ENCODE measurements at places on chromosomes 5 and 9.

DNA sequence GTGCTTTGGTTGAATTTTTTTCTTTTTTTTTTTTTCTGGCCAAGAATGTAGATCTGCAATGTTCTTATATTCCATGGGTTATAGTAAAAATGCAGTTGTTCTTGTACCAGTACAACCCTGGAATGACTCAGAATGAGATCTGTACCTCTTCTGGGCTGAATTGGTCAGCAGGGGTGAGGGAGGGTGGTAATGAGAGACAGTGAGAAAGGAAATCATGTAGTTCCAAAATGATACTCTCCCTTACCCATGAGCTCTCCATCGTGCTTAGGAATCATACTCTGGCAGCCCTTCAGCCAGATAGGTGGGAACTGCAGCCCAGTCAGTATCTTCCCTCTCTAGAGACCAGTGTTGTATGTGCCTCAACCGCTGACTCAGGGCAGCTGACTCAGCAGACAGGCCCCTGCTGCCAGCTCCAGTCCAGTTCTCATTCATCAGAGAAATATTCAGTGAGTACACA, 2.1 kb upstream of the GLIS3 start:
- DNase-seq: no peak

DNA sequence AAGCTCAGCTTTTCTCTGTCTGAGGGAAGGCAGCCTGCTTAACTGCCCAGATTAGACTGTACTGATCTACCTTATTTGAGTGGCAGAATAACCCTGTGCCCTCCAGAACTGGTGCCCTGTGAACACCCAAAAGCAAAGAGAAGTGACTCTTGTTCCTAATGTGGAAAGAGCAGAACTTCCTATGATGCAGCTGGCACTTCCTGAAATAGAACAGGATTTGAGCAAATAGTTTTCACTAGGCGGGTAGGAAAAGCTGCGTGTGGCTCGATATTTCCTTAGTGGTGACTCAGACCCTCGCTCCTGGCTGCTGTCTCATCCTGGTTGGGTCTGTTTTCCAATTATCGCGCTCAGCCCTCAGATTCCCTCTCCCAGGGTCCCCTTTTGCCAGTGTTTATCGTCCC, 89.9 kb downstream of the SH3TC2 start:
- no peak for DNase-seq

DNA sequence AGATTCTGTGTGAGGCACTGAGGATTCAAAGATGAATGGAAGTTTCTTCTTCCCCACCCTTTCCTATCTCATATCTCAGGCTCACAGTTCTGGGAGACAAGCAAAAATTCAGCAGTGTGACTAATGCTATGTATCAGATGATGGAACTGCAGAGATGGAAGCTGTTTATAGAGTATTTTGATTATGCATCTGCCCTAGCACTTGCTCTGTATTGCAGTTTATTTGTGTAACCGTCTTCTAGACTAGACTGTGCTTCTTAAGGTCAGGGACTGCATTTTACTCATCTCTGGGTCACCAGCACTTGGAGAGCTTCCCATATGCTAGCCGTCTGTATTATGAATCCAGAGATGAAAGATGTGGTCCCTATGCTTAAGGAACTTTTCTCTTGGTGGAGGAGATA, 12.6 kb downstream of the CAVIN4 start:
- DNase-seq: no peak

GRCh38 chr5:9348401-9348996, 197.4 kb downstream of the SEMA5A start:
- DNase-seq: no peak

GRCh38 chr9:14366076-14366475, 52.1 kb upstream of the NFIB start:
- no peak for DNase-seq

- no peak for DNase-seq
Observed at GRCh38 chr9:18926513-18926912, 106.5 kb downstream of the SAXO1 start.

DNA sequence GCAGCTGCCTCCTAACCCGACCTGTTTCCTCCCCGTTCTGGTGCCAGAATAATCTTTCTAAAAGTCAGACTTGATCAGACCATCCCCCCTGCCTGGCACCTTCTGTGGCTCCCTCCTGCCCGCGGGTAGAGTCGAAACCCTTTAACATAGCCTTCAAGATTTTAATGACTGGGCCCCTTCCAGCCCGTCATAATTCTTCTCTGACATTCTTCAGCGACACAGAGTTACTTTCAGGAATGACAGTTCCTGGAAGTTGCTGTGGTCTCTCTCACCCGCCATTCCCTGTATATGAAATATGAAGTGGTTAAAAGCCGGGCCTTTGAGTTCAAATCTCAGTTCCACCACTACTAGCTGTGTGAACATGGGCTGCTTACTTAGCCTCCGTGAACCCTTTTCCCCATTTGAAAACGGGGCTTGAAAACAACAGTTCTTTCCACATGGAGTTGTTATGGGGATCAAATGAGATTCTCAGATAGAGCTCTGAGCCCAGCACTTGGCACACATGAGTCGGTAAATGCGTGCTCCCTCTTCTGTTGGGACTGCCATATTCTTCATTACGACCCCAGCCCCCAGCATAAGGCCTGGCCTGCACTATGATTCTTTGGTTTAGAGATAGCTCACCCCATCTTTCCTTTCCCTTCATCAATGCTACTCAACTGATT, 737 bp downstream of the NANS start:
- DNase-seq: no peak

DNA sequence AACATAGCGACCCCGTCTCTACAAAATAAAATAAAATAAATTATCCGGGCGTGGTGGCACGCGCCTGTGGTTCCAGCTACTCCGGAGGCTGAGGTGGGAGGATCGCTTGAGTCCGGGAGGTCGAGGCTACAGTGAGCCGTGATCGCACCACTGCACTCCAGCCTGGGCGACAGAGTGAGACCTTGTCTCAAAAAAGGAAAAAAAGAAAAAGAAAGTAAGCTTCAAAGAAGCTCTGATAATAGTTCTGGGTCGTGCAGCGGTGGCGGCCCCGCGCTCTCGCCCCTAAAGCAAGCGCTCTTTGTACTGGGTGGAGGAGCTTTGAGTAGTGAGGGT, 6.8 kb downstream of the TLX3 start:
- no peak for DNase-seq

GRCh38 chr9:20087481-20087880, 298.6 kb upstream of the SLC24A2 start:
- DNase-seq: no peak

DNA sequence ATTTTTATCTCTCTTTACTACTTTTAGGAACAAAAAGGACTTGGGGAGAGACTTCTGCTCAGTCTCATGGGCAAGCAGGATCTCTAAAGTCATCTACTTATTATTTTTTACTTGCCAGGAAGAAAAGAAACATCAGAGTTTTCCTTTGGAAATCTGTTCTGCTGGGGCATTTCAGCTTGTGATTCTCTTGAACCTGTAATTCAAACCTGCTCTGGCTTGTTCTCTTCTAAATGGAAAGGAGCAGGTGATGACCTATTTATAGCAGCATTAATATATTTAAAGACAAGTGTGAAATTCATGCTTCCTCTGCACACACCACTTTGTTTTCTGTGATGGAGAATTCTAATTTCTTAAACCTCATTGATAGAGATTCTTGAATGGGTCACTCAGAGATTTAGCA, 2.0 kb downstream of the ADCY2 start:
- no peak for DNase-seq

- DNase-seq: no peak
Observed at GRCh38 chr9:131733541-131734061, 6.3 kb downstream of the RAPGEF1 start.

GRCh38 chr5:34587355-34588241, 68.5 kb upstream of the RAI14 start:
- DNase-seq: no peak

All from activated CD4-positive, alpha-beta T cell treated with anti-CD3 and anti-CD28 coated beads for 1 hour (primary cell).